Fibroblast of skin of left biceps (primary cell): ENCODE measurements at places on chromosomes 12 and 14.

DNA sequence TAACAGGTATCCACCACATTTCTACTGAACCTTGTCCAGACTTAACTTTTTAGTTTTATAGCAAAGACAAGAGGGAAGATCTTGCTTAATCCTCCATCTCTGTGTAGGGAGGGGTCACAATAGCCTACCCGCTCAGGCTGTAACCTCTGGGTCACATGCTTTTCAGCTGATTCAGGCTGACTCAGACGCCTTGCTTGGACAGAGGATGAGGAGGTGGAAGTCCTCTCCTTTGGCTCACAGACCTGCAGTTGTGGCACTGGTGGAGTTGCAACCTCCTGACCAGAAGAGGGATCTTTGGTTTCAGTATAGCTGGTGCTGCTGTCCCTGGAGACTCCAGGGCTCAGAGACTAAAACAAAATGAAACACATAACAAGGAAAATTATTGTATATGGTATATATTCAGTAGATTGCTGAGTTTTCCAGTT lies 16.2 kb downstream of the ACIN1 start:
- peak; percentile 29 for DNase-seq

DNA sequence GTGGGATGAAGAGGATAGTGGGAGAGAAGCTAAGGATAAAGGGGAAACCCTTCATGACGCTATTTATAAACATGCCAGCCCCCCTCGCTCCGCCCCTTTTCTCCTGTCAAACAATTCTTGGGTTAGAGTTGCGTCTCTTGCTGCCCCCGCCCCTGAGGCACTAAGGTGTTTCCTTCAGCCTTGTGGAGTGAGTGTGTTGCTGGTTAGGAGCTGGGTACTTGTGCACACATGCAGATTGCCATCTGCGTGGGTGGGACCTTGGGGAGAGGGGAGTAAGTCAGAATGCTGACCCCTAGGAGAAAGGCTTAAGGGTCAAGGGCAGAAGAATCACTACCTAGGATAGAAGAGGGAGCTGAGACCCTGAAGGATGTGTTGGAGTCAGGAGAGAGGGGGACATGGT lies 5.4 kb downstream of the FOXJ2 start:
- DNase-seq: no peak

- no peak for DNase-seq
Observed at GRCh38 chr12:49546481-49546880, 7.7 kb downstream of the KCNH3 start.

- no peak for DNase-seq
Observed at GRCh38 chr14:30798516-30798915, 75.8 kb upstream of the COCH start.

DNA sequence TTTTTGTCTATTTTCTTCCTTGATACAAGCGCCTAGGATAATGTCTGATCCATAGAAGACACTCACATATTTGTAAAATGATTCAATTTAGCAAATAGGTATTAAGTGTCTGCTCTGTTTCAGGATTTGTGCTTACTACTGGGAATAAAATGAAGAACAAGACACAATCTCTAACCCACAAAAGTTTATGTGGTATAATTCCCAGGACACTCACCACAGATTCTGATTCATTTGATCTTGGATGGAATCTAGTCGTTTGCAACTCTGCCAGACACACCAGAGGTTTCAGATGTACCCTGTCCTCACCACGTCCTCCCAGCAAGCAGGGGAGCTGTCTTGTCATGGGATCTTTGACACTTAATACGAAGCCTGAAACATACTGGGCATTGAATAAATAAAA lies 208.3 kb downstream of the LRIG3 start:
- DNase-seq: peak; percentile 48

- DNase-seq: peak; percentile 98
Observed at GRCh38 chr14:61553730-61554641, 141.3 kb upstream of the HIF1A start.

DNA sequence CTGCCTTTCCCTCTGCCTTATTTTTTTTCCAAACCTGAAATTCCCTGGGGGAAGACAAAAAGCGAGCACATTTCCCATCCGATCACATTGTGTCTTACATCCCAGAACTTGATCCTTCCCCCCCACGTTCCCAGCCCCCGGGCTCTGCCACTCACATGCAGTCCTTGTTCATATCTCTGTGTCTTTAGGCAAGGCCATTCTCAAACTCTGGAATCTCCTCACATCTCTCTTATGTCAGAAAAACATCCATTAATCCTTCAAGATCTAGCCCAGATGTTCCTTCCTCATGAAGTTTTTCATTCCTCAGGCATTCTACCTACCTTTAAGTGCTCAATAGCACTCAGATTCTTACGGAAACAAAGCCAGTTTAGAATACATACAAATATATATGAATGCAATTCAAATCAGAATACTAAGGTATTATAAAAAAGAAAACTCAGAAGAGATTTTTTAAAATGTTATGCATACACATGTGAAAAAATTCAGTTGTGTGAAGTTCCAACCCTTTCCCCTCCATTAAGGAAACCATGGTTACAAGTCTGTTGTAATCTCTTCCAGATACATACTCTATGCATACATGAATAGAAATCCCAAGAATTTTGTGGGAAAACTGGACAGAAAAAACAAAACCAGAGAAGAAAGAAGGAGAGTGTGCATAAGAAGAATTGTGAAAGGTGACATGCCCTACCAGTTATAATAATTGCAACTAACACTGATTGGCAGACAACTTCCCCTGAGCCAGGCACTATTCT lies 120.3 kb downstream of the SLC38A1 start:
- peak; percentile 26 for DNase-seq

DNA sequence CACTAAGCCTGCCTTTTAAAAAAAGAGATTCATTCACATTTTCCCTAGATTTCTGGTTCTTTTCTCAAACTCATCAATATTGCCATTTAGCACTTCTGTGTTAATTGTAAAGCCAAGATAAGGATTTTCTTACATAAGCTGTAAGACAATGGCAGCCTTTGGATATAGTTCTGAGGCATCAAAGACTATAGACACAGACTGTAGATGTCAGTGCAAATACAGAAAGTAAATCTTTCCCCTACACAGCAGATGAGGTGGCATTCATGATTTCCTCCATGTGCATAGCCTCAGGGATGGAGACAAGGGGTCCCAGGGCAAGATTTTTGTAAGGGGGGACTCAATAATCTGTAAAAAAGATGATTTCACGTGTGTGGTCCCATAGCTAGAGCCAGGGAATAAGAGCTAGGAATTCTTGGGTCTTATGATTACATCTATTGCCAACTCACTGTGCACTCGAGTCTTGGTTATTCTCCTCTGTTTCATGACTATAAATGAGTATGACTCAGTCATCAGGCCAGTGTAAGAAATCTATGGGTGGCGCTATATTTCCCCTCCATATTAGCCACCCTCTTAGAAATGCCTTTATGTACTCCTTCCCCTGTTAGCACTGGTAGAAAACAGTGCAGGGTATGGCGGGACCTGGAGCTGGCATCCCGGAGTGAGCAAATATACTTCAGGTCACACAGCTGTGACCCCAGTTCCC lies 207.5 kb downstream of the EXOC5 start:
- DNase-seq: no peak

GRCh38 chr12:6960593-6961277 lies 9.6 kb downstream of the PTPN6 start:
- no peak for DNase-seq

- DNase-seq: no peak
Observed at GRCh38 chr12:107634530-107634929, 51.1 kb upstream of the PWP1 start.

DNA sequence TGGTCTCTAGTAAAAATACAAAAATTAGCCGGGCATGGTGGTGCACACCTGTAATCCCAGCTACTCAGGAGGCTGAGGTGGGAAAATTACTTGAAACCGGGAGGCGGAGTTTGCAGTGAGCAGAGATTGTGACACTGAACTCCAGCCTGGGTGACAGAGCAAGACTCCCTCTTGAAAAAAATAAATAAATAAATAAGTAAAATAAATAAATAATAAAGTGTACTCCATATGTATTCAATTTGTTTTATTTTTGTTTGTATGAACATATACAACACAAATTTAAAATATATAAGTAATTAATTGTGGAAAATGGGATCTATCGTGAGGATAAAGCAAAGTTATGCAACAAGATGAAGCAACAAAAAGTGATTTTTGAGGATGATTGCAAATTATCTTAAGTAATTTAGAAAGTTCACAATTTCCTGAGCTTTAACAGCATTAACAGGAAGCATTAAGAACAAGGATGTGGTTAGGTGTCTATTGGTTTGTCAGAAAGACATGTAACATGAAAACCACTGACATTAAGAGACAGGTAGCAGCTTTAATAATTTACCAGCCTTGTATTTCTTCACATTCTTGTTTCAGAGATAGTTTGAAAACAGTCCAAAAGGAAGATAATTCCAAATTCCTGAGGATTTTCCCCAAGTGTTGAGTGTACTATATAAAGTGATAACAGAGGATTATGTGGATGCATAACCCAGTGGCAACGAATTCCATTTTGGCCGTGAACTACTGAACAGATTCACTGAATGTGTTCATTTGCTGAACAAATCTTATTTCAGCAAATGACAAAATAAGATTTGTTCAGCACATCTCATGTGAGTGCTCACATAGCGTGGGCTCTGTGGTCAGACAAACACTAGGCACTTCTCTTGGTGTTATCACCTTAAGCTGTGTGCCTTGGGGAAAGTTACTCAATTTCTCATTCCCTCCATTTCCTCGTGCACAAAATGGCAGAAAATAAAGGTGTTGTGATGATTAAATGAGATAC lies 68.6 kb upstream of the RESF1 start:
- DNase-seq: no peak

GRCh38 chr12:3295646-3296408 lies 195.2 kb upstream of the PRMT8 start:
- DNase-seq: no peak

DNA sequence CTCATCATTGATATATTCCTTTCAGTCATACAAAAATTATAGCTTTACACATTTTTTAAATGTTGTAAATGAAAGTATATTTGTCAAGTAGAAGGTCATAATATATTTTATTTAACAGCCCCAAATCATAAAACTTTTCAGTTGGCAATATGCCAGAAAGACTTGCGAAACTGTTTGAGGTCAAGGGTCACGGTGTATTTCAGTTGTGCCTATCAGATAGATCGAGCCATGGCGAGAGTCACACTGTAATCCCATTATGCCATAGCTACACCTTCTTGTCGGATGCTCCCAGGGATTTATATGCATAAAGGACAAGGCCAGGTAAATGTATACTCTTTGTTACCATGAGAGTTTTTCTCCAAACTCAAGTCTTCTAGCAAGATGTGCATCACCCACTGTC lies 26.7 kb upstream of the G2E3 start:
- no peak for DNase-seq

DNA sequence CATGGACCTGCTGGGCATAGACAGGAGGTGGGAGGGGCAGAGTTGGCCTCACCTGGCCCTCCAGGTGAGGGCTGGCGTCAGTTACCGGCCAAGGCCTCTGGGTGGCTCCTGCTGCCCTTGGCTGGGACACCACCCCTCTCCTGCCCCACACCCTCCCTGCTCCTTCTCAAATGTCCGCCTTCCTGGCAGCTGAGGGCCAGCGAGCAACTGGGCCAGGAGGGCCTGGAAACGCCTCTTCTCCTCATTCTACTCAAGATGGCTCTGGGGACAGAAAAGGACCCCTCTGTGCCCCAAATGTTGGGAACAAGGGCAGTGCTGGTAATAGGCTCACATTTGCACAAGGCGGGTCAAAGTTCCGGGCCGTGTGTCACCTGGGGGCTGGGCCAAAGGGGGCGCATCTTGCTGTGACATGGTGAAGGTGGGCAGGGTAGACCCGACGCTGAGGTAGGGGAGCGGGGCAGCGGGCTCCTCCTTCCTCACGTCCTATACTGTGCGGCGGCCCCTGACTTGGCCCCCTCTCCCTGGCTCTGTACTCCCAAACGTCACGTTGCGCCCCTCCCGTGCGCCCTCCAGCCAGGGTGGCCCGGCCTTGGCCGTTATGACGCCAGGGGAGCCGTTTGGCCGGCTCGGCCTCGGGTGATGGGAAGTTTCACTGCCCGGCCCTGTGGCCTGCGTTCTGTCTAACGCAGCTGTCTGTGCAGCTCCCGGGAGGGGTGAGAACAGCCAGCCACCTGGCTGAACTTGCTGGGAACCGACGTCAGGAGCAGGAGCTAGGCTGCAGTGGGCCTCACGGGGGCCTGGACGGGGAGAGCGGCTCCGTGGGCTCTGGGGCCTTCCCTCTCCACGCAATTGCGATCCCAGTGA lies 18.0 kb upstream of the DLK1 start:
- no peak for DNase-seq

DNA sequence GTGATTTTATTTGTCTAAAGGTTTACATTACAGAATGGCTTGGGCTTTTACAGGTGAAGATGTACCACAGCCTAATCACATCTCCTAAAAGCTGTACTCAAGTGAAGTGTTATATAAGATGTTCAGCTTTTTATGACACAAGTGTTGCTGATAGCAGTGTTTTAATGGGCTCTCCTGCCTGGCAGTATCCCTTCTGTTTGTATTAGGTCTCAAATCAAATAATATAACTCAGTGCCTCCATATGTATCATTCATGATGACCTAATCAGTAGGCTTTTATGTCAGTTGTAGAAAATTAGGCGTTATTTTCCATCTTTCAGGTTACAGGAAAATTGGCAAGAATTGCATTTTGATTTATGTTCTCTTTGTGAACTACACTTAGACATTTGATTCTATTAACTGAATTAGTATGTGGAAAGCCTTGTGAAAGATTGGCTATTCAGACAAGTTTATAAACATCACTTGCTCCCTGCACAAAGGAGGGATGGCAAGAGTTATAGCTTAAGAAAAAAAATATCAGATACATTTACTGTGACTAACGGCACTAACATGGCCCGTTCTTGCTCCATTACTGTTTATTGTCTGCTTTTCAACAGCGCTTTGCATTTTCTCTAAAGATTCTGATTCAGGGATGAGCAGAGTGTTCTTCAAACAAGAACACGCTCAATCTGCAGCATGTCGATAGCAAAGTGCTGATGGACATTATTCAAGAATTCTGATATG lies 143.7 kb upstream of the DIO2 start:
- DNase-seq: no peak

DNA sequence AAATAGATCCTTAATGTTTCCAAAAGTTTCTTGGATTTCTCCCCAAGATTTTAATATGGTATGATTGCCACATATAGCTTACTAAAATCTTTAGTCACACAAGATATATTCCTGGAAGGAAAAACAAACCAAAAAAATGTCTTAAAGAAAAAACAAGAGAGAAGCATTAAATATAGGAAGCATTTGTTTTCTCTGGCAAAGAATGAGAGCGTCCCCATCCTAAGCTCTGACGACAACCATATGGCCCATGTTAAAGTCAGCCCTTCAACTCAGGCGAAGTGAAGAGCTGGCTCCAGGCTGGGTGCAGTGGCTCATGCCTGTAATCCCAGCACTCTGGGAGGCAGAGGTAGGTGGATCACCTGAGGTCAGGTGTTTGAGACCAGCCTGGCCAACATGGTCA lies 35.6 kb downstream of the GCH1 start:
- peak; percentile 36 for DNase-seq

DNA sequence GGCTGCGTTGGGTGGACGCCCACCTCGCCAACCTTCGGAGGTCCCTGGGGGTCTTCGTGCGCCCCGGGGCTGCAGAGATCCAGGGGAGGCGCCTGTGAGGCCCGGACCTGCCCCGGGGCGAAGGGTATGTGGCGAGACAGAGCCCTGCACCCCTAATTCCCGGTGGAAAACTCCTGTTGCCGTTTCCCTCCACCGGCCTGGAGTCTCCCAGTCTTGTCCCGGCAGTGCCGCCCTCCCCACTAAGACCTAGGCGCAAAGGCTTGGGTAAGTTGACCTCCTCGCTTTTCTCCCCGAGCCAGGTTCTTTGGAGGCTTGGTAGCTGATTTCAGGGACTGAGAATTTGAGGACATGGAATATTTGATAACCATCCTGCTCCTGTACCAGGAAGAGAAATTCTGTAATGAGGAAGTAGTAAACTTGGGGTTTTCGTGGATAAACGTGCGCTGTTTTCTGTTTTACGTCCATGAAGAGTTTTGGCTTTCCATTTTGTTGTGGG lies 530 bp downstream of the APAF1 start:
- no peak for DNase-seq
